Stimulated activated CD8-positive, alpha-beta memory T cell treated with anti-CD3 and anti-CD28 coated beads, Interleukin-7, amount 100 ng/mL, for 4 hours (primary cell): ENCODE measurements at places on chromosomes 4 and X.

GRCh38 chrX:2320580-2321327 is 180.0 kb downstream of the DHRSX start:
- DNase-seq = no peak

- no peak for DNase-seq
Observed at GRCh38 chr4:141119071-141119470, 14.2 kb downstream of the RNF150 start.

GRCh38 chr4:41305476-41305875 is 48.7 kb downstream of the UCHL1 start:
- no peak for DNase-seq

DNA sequence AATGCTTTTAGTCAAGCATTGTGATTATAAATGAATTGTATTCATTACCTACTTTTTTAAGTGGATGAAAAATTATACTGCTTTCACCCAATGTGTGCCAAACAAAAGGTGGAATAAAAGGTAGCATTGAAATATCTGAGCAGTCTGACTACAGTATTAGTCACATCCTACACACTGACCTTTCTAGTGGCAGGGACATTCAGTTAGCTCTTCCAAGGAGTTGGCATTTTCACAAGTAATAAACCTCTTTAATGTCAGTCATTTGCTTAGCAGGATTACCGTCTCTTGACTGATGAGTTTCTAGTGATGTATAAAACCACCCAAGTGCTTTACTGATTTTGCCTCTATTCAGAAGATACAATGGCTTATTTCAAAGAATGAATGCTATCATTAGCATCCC is 687.9 kb downstream of the ARAP2 start:
- DNase-seq = no peak

GRCh38 chr4:8847764-8848163 is 23.9 kb downstream of the HMX1 start:
- no peak for DNase-seq

- DNase-seq = no peak
Observed at GRCh38 chr4:1493540-1494287, 87.5 kb upstream of the NKX1-1 start.

DNA sequence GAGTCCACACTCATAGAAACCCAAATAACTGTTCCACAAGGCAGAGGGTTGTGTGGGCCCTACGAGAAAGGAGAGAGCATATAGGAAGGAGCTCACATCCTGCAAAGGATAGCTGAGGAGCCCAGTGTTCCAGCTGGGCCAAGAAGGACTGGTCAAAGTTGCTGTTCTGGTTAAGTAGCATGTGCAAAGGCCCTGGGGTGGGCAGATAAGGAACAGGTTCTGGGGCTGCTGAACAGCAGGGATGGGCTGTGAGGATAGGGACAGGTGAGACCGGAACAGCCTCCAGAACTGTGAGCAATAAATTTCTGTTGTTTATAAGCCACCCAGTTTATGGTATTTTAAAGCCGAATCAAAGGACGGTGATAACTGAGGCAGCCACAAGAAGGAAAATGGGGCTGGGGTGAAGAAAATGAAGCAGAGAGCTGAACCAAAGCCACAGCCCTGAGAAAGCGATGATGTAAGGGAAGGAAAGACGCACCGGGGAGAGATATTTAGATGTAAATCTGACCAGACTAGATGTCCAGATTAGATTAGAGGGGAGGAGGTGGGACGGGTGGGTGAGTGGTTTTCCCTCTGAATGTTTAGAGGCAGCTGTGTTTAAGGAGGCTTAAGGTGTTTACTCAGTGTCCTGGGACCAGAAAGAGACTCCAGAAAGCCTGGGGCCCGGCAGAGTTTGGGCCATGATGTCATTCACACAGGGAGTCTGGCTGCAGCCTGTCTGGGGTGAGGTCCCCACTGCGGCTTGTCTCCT is 180.8 kb upstream of the BCOR start:
- DNase-seq = peak; percentile 65

GRCh38 chr4:102326951-102327350 is 18.3 kb downstream of the SLC39A8 start:
- no peak for DNase-seq

GRCh38 chrX:38458071-38458470 is 103.3 kb upstream of the TSPAN7 start:
- DNase-seq = no peak

GRCh38 chr4:141636771-141637460 is 533 bp downstream of the IL15 start:
- DNase-seq = no peak

DNA sequence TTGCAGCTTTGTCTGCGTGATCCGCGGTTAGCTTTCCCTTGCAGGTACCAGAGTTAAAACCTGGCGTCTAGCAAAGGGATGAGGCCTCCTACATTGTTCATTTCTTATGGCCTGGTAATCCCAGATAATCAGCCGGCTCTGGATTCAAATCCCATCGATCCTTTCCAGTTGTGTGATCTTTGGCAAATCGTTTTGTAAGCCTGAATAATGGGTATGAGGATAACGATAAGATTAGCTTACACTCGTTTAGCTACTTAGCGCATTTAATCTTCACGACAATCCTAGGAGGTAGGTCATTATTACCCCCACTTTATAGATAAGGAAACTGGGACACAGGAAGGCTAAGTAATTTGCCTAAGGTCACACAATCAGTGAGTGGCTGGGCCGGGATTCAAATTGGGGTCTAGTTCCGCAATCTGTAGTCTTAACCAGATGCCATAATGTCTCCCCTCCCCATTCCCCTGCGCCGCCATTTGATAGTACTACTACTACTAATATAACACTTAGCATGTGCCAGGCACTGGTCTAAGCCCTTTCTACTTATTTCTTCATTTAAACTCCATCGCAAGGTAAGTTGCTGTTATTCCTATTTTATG is 1.7 kb upstream of the UBA1 start:
- no peak for DNase-seq

- no peak for DNase-seq
Observed at GRCh38 chr4:32002037-32002747, 1282.0 kb downstream of the PCDH7 start.

GRCh38 chrX:41607264-41607832 is 81.4 kb upstream of the GPR34 start:
- no peak for DNase-seq

DNA sequence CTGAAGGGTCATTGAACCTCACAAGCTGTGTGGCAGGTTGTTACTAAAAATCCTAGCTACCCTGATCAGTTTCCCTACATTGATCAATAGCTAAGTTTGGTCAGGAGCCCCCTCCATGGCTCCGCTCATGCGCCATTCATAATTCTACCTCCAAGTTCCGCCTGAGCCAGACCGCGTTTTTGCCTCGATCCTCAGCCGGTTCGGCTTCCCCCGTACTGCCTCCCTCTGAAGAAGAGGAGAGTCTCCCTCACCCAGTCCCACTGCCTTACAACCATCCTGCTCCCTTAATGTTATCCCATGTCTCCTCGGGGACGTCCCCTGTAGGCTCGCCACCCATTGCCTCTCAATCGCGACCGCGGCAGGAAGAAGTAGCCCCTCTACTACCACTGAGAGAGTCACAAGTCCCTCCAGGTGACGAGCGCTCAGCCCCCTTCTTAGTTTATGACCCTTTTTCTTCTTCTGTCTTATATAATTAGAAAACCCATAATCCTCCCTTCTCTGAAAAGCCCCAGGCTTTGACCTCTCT is 158.2 kb downstream of the DEFB131A start:
- DNase-seq = no peak

- DNase-seq = no peak
Observed at GRCh38 chrX:129522184-129523078, 859 bp downstream of the SMARCA1 start.

- DNase-seq = no peak
Observed at GRCh38 chrX:38214551-38215531, 5.8 kb downstream of the SRPX start.

DNA sequence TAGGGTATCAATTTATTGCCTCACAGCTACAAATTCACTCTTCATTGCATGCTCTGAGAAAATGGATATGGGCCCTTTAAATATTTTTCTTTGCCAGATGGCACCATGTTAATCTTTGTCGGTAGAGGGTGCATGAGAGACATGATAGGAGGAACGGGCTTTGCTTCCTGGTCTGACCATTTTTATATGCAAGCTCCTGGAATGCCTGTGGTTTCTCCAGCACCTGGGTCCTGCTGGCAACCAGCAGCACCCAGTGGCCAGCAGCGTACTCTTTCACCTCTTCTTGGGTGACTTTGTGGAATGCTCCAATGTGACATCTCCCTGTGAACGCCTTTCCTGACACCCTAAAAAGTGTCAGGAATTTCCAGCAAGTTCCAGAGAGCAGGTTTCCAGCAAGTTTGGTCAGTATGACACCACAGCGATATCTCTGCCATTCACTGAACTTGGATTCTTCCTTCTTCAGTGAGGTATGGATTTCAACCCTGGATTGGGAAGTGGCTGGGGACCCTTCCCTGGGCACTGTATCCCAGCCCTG is 140.3 kb upstream of the PGRMC2 start:
- no peak for DNase-seq

- DNase-seq = no peak
Observed at GRCh38 chrX:135309430-135309923, at the start of gene ETDC. ETDC (plus strand) TSS chrX:135309480; CDS start chrX:135309480, 0 bp downstream.

GRCh38 chrX:110002300-110003166 is at the start of gene TMEM164:
TMEM164 (plus strand) TSS chrX:110003114; CDS start chrX:110003775, 661 bp downstream.
- peak; percentile 78 for DNase-seq

- DNase-seq = no peak
Observed at GRCh38 chr4:82642331-82642730, 80.5 kb upstream of the TMEM150C start.

GRCh38 chr4:140115140-140115539 is 38.8 kb downstream of the MAML3 start:
- no peak for DNase-seq

- no peak for DNase-seq
Observed at GRCh38 chr4:21757248-21757647, 191.3 kb downstream of the KCNIP4 start.

GRCh38 chr4:99891351-99891750 is 2.9 kb downstream of the LAMTOR3 start:
- no peak for DNase-seq

GRCh38 chr4:187903700-187904099 is 91.9 kb upstream of the ZFP42 start:
- DNase-seq = no peak

DNA sequence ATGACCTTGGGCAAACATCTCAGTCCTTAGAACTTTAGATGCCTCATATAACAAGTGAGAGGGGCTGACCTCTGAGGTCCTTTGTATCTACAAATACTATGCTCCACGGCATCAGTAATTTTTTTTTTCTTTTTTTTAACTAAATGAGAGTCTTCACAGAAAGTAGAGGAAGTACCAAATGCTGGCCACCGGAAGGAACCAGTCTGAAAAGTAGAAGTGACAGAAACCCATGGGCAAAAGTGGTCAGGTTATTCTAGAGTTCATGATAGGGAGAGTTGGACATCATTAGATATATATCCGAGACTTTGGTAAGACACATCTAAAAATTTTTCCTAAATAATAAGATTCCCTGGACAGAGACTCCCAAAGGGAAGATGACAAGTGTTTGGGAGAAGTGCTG is 53.7 kb downstream of the COQ2 start:
- DNase-seq = no peak

DNA sequence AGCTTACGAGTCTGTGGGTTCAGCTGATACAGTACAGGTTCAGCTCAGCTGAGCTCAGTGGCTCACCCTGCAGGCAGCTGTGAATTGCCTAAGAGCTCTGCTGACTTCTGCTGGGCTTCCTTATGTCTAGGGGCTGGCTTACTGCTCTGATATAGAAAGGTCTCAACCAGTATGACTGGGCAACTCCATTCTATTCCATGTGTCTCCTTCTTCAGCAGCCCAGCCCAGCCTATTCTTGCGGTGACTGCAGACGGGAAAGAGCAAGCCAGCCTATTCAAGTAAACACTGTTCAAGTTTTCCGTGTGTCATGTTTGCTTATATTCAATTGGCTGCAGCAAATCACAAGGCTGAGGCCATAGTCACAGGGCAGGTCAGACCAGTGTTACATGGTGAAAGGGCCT is 615.4 kb upstream of the ZFP42 start:
- DNase-seq = no peak

DNA sequence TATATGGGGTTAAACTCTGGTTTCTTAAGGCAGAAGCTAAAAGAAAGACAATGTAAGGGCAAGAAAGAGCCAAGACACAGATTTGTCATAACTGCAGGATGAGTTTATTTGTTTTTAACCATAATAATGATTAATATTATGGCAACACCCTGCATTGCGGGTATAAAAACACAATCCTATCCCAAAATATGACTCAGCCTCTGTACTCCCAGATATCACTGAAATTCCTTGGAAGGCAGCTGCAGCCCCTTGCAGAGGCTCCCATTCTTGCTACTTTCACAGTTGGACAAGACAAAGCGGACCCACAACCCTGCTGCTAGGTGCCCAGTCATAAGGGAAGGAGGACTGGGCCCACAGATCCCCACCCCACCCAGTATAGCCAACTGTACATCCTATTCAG is 20.4 kb upstream of the FGF16 start:
- DNase-seq = no peak

DNA sequence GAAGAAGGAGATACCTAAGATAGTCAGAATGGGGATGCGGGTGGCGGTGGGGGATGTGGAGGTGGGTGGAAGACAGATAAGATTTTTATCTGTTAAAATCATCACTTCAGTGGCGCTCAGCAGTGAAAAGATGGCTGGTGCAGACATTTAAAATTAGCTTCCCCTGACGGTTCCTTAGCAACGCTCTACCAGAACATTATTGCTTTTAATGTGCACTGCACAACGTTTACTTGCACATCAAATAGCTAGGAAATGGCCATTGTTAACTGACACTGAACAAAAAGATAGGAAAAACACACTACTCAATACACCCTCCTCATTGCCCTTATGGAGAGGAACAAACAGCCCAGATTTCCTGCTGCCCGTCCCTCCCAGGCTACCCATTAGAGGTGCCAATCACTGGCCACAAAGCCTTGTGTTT is 61.0 kb upstream of the FTHL17 start:
- DNase-seq = no peak

DNA sequence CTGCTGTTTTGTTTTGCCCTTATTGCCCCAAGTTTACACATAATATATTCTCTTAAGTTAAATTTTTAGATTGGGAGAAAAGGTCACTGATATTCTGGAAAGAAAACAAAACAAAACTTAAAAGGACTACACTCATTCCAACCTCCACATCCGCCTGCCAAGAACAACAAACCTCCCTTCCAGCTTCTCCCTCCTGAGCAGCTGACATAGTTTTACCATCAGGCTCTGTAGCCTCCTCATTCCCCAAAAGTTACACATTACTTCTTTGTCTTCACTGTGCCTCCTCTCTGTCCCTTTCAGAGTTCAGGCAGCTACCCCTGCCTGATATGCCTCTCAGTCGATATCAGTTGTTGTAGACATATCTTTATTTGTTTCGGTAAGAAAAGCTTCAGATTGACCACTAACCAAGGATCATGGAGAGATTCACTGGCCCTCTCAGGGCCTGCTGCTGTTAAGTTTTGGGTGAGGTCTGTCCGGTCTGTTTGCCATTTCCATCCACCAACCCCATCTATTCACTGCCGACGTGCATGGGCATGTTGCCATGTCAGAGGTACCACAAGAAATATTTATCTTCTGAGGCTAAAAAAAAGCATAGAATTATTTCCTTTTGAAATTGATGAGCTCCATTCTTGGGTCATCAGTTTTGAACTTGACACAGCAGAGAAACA is 164.1 kb downstream of the GASK1B start:
- no peak for DNase-seq

- DNase-seq = no peak
Observed at GRCh38 chr4:8349664-8350236, 80.2 kb downstream of the HTRA3 start.

- DNase-seq = no peak
Observed at GRCh38 chr4:176443646-176444409, 124.1 kb downstream of the SPCS3 start.

- no peak for DNase-seq
Observed at GRCh38 chrX:106898462-106898861, 4.7 kb downstream of the RIPPLY1 start.

- DNase-seq = no peak
Observed at GRCh38 chr4:175325230-175325629, 407.1 kb downstream of the ADAM29 start.
